Tracheal epithelial cell (primary cell): ENCODE measurements at places on chromosomes 1 and 21. TPM values are rescaled to one million over a fixed set of nuclear protein-coding genes. Genes with fewer than 3 reads are reported as not detected.

KRTAP19-1 gene
- total RNA-seq: 0.24 TPM in 1 of 2 replicates, not detected in the other

CHRM3 gene
- total RNA-seq: 0.21 and 0.48 TPM in 2 replicates

ZNF683 gene
- not detected in 2 replicates for total RNA-seq

C4BPA gene
- not detected in 2 replicates for total RNA-seq

SPATC1L gene
- total RNA-seq: 2.4 and 3.4 TPM in 2 replicates

HTR6 gene
- not detected in 2 replicates for total RNA-seq

CFHR2 gene
- total RNA-seq: not detected in 2 replicates

CA6 gene
- total RNA-seq: not detected in 2 replicates

KCNQ4 gene
- total RNA-seq: 0.48 TPM in 1 of 2 replicates, not detected in the other

MAP1LC3C gene
- total RNA-seq: not detected in 2 replicates

USP33 gene
- total RNA-seq: 45.3 and 53.7 TPM in 2 replicates

OR10J1 gene
- total RNA-seq: under 0.01 TPM in 1 of 2 replicates, not detected in the other

FAM72A gene
- 0.43 and 1.4 TPM in 2 replicates for total RNA-seq

NGF gene
- total RNA-seq: 1.9 and 2.8 TPM in 2 replicates

MPZL1 gene
- total RNA-seq: 92.5 and 104 TPM in 2 replicates

TPTE gene
- not detected in 2 replicates for total RNA-seq

HAO2 gene
- total RNA-seq: not detected in 2 replicates

LRRC41 gene
- total RNA-seq: 103 and 117 TPM in 2 replicates

LHX8 gene
- under 0.01 TPM in 1 of 2 replicates, not detected in the other for total RNA-seq

SLC30A10 gene
- not detected in 2 replicates for total RNA-seq

ATP6V1G3 gene
- not detected in 2 replicates for total RNA-seq

ERICH3 gene
- total RNA-seq: under 0.01 TPM in 1 of 2 replicates, not detected in the other

VTCN1 gene
- total RNA-seq: 0.85 and 4.8 TPM in 2 replicates

TIE1 gene
- total RNA-seq: 0.85 and 3.6 TPM in 2 replicates

EBNA1BP2 gene
- total RNA-seq: 90.6 and 101 TPM in 2 replicates

REG4 gene
- total RNA-seq: not detected in 2 replicates

HS2ST1 gene
- total RNA-seq: 9.9 and 23.7 TPM in 2 replicates

TRAPPC3 gene
- 82.5 and 123 TPM in 2 replicates for total RNA-seq

FNBP1L gene
- total RNA-seq: 20.5 and 43.6 TPM in 2 replicates

NEGR1 gene
- total RNA-seq: 2.7 TPM in 1 of 2 replicates, not detected in the other

CD2 gene
- not detected in 2 replicates for total RNA-seq

KLHDC7A gene
- total RNA-seq: 1.2 TPM in 1 of 2 replicates, not detected in the other

NLRP3 gene
- 3.4 TPM in 1 of 2 replicates, not detected in the other for total RNA-seq

FAAH gene
- total RNA-seq: 6.6 and 13.3 TPM in 2 replicates
